CD4-positive, alpha-beta T cell treated with Interleukin-2 at 100 ng/mL for 4 hours (primary cell): ENCODE measurements at places on chromosomes 3 and 15.

- no peak for DNase-seq
Observed at GRCh38 chr15:93068581-93069199, 20.3 kb downstream of the RGMA start.

DNA sequence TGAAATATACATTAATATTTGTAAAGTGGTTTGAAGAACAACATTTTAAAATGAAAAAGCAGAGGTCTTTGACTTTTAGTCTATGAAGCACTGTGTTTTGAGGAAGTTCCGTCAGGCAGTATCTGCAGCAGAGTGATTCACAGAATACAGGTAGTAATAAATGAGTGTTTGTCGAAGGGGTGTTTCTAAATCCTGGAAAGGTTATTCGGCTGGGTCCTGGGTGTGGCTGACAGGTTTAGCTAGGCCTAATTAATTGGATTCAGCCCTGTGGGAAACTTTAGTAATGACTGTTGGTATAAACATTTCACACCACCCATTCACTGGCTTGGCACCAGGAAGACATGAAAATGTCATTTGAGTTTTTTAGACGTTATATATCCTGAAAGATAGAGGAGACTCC, 51.3 kb downstream of the TIPARP start:
- no peak for DNase-seq

GRCh38 chr15:56886363-56886931, 32.0 kb upstream of the TCF12 start:
- no peak for DNase-seq

DNA sequence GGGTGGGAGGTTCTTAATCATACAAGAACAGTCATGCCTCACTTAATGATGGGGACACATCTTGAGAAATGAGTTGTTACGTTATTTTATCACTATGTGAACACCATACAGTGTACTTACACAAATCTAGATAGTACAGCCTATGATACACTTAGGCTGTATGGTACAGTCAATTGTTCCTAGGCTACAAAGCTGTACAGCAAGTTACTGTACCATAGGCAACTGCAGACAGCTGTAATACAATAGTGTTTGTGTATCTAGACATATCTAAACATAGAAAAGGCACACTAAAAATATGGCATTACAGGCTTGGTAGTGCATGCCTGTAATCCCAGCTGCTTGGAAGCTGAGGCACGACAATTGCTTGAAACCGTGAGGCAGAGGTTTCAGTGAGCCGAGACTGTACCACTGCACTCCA, 55.7 kb upstream of the PLXND1 start:
- DNase-seq, result no peak

DNA sequence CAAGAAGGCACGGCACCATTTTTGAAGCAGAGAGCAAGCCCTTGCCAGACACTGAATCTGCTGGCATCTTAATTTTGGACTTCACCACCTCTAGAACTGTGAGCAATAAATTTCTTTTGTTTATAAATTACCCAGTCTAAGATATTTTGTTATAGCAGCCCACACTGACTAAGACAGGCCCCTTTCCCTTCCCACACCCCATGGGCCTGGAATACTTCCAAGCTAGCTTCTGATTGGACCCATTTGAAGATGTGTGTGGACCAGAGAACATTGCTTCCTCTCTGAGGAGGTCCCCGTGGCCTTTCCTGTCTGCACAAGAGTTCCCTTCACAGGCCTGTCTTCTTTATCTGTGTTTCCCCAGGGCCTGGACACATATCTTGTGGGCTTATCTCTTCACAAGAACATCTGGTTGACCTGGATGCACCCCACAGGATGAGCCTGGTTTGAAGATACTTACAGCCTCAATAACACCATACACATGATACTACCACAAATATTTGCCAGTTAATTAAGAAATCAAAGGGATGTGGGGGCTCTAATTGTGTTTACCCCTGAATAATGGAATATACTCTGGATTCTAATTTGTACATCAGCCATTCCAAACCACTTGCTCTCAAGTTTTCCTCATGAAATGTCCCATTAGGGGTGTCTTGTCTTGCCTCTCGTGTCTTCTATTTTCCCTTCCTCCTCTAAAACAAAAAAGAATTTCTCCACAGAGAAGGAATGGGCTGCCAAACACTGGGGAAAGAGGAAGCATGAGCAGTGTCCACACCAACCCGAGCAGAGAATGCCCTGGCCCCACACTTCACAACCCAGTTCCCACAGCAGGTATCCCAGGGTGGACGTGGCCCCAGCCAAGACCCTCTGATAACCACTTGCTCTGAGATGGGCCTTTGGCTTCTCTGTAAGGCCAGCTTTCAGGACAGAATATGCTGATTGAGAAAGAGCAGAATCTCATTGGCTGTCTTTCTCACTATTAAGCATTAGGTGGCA, 42.5 kb downstream of the GLB1 start:
- DNase-seq, result no peak

- no peak for DNase-seq
Observed at GRCh38 chr3:38107911-38108648, 28.8 kb downstream of the ACAA1 start.

- DNase-seq, result no peak
Observed at GRCh38 chr15:86362555-86362954, 282.9 kb downstream of the AGBL1 start.

DNA sequence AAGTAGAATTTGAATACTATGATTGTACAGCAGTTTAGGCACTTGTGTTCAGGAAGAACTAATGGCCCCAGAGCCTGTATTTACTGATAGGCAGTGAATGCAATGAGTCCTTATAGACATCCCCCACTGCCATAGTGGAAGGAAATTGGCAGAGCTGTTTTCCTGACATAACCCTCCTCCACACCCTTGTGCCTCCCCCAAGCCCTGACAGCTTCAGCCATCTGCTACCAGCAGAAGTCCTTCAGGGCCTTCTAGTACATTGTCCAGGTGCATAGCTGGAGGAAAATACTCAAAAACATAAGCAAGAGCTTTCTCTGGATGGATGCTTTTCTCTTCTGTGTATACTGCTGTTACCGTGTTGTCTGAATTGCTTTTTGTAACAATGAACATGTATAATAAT, 20.6 kb downstream of the ARHGAP31 start:
- no peak for DNase-seq
